ENCODE measurements at places on chromosomes 7 and 10.

- no peak for DNase-seq
Measured at GRCh38 chr10:59700709-59701108, 8.9 kb downstream of the SLC16A9 start.

DNA sequence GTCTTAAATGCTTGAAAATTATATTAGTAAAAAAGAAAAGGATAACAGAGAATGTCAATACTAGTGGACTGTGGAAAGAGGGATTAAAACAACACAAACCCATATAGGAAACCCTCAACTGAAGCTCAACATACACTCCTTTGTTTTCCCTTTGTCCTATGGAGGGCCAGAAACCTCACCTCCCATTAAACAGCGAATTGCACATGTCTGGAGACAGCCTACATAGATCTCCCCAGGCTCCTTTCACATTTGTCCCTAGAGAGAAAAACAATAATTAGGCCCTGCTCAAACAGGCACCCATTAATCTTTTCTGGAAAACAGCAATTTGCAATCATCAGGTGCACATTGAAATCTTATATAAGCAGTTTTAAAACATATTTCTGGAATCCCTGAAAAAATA lies 87.6 kb upstream of the SEMA3D start:
- no peak for DNase-seq

DNA sequence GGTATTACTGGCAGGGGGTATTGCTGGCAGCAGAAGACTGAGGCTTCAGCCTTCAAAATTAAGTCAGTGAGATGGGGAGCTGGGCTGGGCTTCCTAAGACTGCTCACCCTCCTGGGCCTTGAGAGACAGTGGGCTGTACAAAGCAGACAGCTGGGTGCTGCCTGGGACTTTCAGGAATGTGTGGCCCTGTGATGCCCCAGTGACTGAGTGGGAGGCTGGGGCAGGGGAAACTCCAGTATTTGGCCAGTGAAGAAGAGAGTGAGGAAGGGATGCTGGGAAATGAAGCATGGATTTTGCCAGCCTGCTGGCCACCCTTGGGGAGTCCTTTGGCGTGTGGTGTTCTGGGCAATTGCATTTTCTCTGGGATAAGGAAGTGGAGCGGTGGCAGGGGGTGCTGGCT lies 442 bp downstream of the ANKRD2 start:
- no peak for DNase-seq

DNA sequence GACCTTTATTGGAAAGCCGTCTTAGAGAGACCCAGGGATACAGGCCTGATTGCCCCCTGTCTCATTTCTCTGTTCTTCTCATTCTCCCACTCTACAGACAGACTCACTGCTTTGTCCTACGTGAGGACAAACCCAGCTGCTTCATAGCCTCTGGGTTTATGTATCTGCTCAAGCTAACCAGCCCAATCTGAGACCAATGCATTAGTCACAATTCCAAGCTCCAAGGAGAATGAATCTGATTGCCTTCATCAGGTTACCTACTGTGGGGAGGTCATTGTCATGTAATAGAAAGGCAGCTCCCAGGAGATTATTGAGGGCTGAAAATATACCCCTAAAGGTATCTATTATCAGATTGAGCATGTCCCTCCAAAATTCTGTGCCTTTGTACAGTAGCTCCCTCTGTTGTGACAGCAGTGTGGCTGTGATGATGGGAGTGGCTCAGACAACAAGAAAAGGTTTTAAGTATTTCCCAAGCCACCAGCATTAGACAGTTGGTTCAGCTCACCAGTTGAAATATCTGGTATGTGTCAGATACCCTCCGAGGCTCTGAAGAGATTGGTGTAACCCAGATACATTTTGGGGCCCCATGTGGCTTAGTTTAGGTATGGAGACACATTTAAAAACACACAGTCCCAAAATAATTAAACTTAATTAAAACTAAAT lies 123.1 kb upstream of the EEPD1 start:
- no peak for DNase-seq

- no peak for DNase-seq
Measured at GRCh38 chr7:137755427-137755826, 91.3 kb downstream of the DGKI start.

DNA sequence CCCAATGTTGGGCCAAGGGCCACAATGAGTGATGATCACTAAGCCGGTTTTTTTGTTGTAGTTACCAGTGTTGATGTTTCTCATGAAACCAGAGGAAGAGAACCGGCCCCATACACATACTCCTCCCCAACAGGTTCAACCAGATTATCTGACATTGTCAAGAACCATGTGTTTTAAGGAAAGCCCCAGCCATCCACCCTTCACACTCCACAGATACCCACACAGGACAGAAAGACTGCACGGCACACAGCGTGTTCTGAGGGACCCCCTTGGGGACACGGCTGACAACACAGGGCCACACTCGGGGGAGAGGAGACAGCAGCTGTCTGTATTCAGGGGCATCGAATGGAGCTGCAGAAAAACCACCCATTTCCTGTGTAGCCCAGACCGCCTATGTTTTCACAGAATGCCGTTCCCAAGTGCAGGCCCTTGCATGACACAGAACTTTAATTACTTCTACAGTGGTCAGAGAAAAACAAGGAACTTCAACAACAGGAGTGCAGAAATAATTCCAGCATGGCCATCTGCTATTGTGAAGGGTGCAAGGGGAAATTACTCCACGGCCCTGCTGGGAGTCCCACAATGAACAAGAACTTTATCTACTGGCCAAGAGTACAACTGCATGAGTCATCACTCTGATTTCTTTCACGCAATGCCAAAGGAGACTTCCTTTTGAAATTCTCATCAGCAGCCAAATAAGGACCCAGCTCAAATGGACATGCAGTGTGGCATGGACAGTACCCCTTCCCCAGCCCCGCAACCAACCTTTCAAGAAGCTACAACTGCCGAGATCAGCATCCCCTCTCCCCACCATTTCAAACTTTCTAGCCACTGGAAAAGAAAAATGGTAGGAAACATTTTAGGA lies 2.3 kb downstream of the KLF6 start:
- peak; percentile 96 for DNase-seq

DNA sequence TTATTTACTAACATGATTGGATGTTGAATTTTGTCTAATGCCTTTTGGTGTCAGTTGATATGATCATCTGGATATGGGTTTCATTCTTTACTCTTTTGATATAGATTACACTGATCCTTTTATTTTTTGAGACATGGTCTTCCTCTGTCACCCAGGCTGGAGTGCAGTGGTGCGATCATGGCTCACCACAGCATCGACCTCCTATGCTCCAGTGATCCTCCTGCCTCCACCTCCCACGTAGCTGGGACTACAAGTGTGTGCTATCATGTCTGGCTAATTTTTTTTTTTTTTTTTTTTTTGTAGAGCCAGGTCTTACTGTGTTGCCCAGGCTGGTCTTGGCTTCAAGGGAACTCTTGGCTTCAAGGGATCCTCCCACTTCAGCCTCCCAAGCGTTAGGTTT lies 27.1 kb downstream of the BMS1 start:
- no peak for DNase-seq

DNA sequence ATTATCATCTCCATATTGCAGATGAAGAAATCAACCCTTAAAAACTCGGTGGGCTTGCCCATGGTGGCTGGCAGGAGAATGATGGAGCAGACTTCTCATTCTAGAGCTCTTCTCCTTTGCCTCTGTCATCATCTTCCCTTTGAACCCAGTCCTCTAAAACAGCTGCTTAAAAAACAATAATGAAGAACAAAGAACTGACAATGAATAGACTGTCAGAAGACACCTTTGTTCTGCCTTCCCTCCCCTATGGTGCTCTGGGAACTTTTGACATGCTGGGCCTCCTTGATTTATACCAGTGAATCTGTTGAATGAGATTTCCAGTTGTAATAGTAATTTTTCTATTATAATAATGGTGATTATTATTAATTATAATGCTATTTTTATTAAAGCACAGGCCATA lies 103.0 kb downstream of the SORCS3 start:
- no peak for DNase-seq

DNA sequence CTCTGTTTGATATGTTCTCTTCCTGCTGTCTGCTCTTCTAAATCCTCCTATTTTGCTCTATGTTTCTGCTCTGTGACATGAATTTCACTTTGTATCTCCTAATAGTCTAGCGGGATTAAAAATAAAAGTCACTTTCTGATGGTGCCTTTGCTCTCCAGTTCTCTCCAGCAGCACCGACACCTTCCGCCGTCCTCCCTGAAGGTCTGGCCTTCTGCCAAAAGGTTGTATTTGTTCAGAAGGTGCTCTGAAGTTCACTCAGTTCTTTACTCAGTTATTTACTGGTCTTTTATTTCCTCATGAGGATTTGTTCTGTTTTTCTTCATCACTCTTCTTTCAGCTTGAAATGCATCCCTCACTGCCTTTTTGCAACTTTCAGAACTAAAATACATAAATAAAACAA lies 11.2 kb upstream of the EPHA1 start:
- no peak for DNase-seq

- no peak for DNase-seq
Measured at GRCh38 chr10:63522995-63523394, 1.8 kb downstream of the REEP3 start.

Measured in fibroblast of skin of right biceps (primary cell).